ENCODE measurements at places on chromosomes 16 and 17.

GRCh38 chr16:10405386-10405939 lies 19.6 kb downstream of the ATF7IP2 start:
- no peak for DNase-seq

GRCh38 chr16:9297437-9298113 lies 206.1 kb downstream of the HAPSTR1 start:
- DNase-seq, result peak; percentile 16

DNA sequence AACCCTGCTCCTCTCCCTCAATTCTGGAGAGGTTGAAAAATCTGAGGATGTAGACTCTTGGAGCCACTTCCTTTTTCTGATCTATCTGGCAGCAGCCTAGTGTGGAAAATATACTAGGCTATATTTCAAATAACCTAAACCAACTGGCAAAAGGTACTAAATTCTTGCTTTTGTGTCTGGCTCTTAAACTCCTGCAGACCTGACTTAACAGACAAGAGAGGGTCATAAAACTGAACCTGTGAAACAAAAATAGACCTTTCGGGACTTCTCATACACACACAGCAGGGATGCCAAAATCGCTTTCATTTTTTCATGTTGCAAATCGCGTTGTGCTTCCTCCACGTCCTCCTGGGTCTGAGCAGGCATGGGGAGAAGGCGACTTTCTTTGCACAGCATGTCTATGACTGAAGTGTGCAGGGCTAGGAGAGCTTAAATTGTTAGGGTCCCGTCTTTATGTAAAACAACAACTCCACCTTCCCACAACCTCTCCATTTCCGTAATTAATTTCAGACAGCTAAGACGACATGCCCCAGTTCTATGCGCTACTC lies 520.7 kb upstream of the PSMD7 start:
- DNase-seq, result no peak

- DNase-seq, result no peak
Observed at GRCh38 chr17:73203788-73204479, 11.1 kb downstream of the COG1 start.
